HCT116 (cell line): ENCODE measurements at places on chromosomes 12 and 14. TPM values are rescaled to one million over a fixed set of nuclear protein-coding genes. Genes with fewer than 3 reads are reported as not detected.

The TAS2R14 gene
- 1.9 TPM for total RNA-seq

The TAS2R8 gene
- total RNA-seq, result not detected

The CTSG gene
- total RNA-seq, result not detected

The WIF1 gene
- not detected for total RNA-seq

The ANO2 gene
- not detected for total RNA-seq

The ISM2 gene
- not detected for total RNA-seq

The PTCSC3 gene
- not detected for total RNA-seq

The ABHD12B gene
- 0.74 TPM for total RNA-seq

The BAZ1A gene
- total RNA-seq, result 24.2 TPM

The PLEKHA5 gene
- 18.9 TPM for total RNA-seq

The KRT80 gene
- 8.8 TPM for total RNA-seq

DNA sequence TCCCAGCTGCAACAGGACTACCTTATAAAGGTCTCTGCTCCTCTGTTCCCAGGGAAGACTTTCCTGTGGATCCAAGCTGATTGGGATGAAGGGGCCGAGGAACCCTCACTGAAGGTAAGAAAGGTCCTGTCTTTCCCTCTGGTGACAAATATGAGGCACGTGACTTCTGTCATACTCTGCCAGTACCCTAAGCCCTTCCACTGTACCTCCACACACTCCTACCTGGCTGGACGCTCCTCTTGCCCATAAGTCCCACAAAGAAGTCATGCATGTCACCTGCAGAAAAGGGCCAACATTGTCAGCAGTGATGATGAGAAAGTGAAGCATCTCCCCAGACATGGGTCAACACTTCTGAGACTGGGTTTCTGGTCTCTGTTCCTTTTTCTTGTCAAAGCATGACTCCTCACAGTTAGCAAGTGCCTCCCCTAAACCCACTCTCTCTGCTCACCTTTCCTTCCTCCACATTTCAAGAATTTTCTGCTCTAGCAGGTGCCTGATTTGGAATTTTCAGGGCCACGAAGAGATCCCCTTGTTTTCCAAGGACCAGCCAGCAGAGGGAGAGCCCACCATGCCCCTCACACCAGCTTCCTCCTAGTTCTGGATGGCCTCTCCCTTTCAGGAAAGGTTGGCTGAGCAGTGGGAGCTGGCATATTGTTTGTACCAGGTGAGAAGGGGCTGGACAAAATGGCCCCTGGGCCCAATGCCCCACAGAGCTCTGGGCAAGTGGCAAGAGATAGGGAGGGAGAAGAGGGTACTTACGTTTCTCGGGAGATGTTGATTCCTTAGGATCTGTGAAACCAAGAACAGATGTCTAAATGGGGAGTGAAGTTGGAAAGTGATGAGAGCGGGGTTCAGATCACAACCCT lies 3.5 kb downstream of the TAC3 start:
- no peak for DNase-seq

GRCh38 chr12:64663015-64663414 lies 52.7 kb downstream of the RASSF3 start:
- no peak for DNase-seq

GRCh38 chr12:79895071-79895470 lies 39.8 kb downstream of the PPP1R12A start:
- DNase-seq, result no peak

DNA sequence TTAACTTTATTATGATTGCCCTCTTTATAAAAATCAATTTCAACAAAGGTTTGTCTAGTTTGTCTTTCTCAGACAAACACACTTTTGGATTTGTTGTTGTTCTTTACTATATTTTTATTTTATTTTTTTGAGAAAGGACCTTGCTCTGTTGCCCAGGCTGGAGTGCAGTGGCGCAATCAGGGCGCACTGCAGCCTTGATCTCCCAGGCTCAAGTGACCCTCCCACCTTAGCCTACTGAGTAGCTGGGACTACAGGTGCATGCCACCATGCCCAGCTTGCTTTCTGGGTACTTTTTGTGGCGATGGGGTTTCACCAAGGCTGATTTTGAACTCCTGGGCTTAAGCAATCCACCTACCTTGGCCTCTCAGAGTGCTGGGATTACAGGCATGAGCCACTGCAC lies 64.4 kb upstream of the CFL2 start:
- DNase-seq, result no peak

DNA sequence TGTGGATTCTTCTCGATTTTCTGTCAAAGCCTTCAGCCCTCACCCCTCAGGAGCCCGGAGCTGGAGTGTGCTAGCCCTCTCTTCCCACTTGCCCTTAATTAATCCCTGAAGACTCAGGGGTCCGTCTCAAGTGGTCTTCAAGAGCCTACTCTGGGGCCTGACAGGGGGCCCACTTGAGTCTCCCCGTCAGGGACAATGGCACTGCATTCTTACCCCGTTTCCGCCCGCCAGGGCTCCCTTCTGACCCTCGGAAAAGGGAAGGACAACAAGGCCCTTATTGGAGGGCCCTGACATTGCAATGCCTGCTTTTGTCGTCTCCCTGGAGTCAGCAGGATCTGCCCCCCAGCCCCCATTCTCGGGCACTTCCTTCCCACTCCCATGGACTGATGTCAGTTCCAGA lies 34.4 kb downstream of the TBX3 start:
- DNase-seq, result no peak

DNA sequence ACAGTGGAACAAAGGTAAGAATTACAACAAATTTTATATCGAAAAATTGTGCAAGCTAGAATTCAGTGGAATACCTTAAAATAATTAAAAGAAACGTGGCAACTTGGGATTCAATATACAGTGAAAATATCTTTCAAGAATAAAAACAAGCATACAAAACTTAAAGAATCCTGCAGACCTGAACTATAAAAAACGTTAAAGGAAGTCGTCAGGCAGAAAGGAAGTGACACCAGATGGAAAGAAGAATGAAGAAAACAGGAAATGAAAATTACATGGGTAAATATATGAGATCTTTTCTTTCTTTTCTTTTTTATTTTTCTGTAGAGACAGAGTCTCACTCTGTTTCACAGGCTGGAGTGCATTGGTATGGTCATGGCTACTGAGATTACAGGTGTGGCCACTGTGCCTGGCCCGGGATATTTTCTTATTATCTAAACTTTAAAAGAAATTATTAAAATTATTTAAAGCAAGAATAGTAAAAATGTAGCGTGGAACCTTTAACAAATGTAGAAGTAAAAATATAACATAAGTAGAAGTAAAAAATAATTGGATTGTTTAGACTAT lies 4.7 kb downstream of the MGP start:
- DNase-seq, result no peak

- DNase-seq, result peak; percentile 42
Measured at GRCh38 chr12:71415336-71416231, 24.0 kb upstream of the LGR5 start.

DNA sequence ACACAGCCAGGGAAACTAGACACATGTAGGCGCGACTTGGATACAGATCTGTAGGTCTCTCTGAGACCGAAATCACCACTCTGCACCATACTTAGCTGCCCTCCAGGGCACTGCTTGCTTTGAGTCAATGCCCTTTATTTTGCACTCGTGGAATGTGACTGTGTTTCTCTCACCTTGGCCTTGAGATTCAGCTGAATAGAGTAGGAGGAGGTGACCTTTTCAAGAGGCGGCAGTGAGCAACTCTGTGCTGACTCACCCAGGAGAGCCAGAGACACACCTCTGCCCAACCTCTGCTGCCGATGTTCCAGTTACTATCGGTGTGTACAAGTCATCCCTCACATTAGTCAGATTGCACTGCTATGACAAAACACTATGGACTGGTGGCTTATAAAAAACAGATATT lies 583.4 kb downstream of the VRK1 start:
- DNase-seq, result peak; percentile 43

- no peak for DNase-seq
Measured at GRCh38 chr14:77124345-77125280, 17.0 kb downstream of the ZDHHC22 start.

DNA sequence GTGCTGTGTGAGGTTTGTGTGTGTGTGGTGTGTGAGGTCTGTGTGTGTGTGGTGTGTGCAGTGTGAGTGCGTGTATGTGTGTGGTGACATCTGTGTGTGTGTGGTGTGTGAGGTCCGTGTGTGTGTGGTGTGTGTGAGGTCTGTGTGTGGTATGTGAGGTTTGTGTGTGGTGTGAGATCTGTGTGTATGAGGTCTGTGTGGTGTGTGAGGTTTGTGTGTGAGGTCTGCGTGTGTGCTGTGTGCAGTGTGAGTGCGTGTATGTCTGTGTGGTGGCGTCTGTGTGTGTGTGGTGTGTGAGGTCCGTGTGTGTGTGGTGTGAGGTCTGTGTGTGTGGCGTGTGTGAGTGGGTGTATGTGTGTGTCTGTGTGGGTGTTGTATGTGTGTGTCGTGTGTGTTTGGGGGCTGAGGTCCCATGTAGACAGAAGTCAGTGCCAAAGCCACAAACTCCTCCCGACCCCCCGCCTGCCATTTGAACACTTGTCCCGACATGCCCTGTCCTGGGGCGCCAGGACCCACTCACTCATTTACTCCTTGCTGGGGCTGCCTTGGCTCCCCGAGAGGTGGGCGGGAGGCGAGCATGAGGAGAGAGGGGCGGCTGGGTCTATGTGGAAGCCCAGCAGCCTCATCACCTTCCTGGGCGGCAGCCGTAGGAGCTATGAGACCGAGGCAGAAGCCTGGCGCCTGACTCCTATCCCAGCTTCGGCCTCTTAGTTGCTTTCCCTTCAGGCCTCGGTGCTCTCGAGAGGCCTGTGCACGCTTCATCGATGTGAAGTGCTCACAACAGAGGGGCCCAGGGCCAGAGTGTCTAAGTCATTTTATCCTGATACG lies 20.5 kb downstream of the RILPL1 start:
- DNase-seq, result no peak

DNA sequence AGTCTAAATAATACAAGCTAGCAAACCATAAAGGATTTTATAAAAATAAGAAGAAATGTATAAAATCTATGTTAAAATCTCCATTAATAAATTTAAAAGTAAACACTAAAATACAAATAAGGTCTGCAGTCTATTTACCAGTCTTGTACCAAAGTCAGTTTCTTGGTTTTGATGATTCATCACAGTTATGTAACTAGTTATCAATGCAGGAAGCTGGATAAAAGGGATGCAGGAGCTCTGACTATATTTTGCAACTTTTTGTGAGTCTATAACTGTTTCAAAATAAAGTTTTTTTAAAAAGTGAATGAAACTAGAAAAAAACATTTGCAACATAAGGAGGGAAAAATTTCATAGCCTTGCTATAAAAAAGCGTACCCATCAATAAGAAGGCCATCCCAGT lies 151.5 kb downstream of the DERA start:
- no peak for DNase-seq

DNA sequence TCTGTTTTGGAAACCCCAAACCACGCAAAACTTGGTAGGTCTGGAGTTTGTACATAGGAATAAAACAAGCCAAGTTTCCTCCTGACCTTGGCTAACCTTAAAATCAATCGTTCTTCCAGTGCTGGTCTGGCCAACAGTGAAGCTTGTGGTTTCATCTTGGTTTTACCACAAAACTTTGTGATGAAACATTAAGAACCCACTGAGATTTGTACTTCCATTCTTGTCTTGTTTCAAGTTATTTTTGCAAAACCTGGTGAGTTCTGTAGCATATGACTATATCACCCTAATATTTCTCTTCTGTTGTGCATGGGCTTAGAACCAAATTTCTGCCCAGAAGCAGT lies 26.4 kb downstream of the SIX1 start:
- no peak for DNase-seq

DNA sequence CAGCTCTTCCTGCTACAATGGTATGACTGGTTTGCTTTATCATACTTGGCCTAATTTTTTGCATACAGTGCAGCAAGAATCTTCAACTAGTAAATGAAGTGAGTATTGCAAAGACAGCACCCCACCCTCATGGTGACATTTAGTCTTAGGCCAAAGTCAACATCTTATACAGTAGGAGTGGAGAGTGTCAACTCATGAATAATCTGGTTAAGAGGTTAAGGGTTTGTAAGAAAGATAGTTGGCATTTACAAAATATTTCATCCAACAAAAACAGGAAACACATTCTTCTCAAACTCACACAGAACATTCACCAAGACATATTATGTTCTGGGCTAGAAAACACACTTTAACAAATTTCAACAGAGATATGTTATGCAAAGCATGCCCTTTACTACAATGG lies 2.2 kb upstream of the OAS1 start:
- DNase-seq, result no peak

- DNase-seq, result no peak
Measured at GRCh38 chr12:110555577-110556406, 27.3 kb downstream of the PPTC7 start.

- DNase-seq, result no peak
Measured at GRCh38 chr14:50790589-50790988, 40.4 kb downstream of the NIN start.
